ENCODE measurements at places on chromosomes 4 and X.
A peak's percentile ranks its signal among the peaks of the same experiment; 100 is the strongest.

DNA sequence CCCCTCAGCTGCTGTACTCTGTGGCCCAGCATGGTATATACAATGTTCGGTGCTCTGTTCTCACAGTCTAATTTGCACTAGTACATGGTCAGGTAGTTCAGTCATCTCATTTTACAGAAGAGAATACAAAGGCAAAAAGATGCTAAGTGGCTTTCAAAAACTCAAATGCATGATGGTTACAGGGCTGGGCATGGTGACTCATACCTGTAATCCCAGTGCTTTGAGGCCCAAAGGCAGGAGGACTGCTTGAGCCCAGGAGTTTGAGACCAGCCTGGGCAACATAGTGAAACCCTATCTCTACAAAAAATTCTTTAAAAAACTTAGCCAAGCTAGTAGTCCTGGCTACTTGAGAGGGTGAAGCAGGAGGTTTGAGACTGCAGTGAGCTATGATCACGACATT lies 210.5 kb upstream of the KIT start:
- no peak for DNase-seq

DNA sequence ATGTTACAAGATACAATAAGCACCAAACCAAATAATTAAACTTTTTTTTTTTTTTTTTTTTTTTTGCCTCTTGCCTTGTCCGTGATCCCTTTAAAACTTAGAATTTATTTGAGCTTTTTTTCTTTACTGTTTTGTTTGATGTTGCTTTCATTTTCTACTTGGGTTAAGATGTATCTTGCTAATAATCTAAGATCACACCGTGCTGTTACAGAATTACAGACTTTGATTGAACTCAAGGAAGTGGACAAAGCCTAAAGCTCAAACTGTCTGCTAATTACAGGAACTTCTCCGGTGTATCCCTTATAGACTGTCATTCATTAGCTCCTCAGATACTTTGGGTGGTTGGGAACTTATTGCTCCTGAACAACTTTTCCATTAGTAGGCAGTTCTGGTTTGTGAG lies 26.5 kb downstream of the STIM2 start:
- no peak for DNase-seq

DNA sequence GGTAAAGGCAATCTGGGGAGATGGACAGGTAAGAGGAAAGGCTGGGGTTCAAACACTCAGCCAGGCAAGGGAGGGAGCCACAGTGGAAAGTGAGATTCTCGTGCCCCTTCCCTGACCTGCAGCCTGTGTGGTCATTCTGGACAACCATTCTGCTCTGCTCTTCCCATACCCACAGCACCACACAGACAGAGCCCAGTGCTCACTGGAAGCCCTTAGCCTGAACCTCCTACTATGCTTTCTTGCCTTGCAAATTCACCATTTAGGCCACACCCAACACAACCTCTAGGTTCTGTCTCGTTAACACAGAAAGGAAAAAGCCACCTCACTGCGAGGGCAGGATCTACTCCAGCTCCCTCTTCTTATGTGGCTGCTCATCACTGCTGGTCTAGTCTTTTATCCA lies 92.7 kb downstream of the SHISA3 start:
- no peak for DNase-seq

- DNase-seq, result peak; percentile 29
Measured at GRCh38 chr4:183455431-183456195, 11.2 kb downstream of the CDKN2AIP start.

DNA sequence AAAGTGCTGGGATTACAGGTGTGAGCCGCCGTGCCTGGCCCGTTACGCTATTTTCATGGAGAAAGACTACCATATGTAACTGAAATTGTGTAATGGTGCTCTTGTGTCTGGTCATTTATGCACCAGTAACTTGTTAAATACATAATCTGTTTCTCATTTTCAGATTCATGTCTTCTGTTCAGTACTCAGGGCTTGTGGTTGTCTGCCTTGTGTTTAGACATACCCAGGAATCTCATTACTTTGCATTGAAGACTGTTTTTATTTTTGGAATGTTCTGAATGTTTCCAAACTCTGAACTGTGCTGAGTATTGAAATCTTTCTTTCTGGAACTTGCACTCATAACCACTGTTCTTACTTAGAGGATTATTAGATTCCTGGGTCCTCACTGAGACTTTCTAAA lies 52.8 kb downstream of the PDLIM5 start:
- DNase-seq, result peak; percentile 84

DNA sequence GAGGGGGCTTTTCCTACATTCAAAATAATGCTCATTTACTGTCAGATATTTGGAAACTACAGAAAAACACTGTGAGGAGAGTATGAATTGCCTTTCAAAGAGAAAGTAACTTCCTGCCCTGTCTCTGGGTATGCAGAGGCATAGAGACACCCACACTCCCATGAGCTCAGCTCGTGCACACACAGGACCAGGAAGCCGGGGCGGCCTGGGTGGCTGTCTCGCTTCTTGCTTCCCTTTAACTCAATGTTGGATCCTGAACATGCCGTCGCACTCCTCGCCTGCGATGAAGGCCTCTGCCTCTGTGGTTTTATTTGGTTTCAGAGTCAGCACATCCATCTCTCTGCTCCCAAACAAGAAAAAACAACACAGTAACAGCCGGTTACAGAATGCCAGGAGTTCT lies 40.1 kb upstream of the GPR78 start:
- no peak for DNase-seq

DNA sequence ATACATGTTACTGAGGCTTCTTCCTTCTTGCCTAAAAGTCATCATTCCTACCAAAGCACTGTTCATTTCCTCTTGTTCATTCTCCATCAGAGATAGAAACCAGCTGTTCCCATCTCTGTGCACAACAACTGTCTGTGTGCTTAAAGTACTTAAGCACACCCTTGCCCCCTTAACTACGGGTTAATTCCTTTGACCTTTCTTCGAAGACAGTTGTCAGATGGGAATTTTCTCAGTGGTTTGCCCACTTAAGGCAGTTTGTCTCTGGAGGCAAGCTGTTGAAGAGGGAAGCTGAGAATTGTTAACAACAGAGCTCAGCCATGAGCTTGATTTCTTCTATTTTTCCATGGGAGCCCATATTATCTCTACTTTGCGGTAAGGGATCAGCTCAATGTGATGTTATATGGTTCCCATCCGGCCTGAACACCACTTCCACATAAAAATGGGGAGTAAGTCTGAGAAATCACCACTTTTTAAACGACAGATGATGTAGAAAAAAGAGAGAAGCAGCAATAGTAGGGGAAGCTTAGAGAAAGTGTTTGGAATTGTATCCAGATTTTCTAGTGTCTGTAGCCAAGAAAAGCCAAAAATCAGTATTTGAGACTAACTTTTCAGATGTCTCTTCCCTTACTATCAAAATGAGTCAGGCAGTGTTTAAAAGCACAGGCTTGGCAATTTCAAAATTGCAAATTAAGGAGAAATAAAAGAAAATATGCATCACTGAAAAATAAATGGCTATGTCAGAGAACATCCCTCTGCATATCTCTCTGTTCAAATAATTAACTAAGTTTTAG lies 194.4 kb downstream of the SLIT2 start:
- DNase-seq, result no peak

- DNase-seq, result no peak
Measured at GRCh38 chr4:24219209-24219608, 329.4 kb upstream of the PPARGC1A start.

DNA sequence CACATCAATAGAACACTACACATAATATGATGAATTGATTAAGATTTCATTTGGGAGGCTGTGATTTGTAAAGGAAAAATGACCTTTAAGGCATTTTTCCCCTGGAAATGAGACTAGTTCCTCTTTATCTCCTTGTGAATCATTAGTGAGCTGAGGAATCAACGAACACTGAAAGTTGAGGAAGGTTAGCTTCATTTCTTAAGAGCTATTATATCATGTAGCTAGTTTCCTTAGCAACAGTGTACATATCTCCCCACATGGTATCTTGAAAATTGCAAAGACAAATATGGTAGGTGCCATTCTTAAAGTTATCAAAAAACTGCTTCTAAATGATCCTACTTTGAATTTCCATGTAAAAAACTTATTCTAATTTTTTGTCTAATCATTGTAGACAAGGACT lies 127.5 kb upstream of the NRK start:
- no peak for DNase-seq

- DNase-seq, result no peak
Measured at GRCh38 chrX:12489341-12489740, 301.9 kb upstream of the PRPS2 start.

GRCh38 chrX:38232079-38232686 lies 11.5 kb upstream of the SRPX start:
- peak; percentile 72 for DNase-seq

Measured in fibroblast of upper back skin (primary cell).